Stimulated activated CD4-positive, alpha-beta T cell treated with anti-CD3 and anti-CD28 coated beads, Interleukin-1b, Interleukin-23, amount 100 ng/mL, for 1 hour (primary cell): ENCODE measurements at places on chromosomes 6 and 20.

GRCh38 chr6:143803769-143804568 is 39.2 kb upstream of the LTV1 start:
- no peak for DNase-seq

GRCh38 chr6:156890627-156891314 is 113.6 kb downstream of the ARID1B start:
- DNase-seq: no peak

DNA sequence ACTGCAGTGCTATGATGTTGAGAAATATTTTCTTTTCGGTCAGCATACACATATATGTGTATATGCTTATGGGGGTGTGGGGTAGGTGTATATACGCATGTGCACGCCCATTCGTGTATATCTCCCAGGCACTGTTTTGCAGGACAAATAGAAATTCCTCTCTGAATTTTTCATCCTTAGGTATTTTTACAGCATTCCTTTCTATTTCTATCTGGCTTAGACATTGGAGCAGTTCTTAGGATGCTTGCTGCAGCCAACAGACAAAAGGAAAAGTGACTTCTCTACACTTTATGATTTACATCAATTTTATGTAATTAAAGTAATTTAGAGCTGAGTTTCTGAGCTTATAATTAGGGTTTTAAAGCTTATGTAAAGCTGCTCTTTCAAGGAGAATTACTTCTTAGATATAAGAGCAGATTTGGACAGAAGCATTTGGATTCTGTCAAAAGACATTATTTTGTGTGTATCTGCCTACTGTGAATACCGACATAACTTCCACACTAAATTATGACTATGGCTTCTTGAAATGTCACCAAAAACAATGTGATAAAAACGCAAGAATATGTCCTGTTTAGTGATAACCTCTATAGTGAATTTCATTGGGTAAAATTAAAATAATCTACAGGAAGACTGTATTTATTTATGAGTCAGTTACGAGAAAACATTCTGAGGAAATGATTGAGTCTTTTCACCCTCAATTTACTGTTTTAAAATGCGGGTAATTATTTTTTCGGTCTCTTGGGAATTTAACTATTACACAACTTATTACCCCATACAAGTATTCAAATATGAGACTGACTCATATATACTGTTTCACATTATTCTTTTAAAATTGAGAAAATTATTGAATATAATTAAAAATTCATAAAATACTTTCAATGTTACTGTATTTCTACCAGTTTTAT is 21.3 kb upstream of the CEP43 start:
- DNase-seq: no peak

- DNase-seq: no peak
Measured at GRCh38 chr6:144849920-144850319, 564.8 kb downstream of the UTRN start.

DNA sequence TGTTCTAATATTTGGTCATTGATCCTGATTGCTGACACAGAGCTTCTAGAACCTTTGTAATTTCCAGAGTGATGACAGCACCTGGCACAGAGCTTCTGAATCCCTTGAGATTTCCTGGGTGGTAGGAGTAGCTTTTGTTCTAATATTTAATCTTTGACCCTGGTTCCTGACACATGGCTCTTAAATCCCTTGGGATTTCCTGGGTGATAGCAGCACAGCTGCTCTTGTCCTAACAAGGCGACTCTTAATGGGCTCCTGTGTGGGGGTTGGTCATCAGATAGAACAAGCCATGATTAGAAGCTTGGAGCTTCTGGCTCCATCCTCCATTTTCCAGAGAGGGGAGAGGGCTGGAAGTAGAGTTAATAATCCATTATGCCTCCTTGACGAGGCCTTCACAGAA is 18.4 kb downstream of the GMPR start:
- no peak for DNase-seq
